ENCODE measurements at places on chromosomes 1 and 21.

GRCh38 chr1:112337028-112337531, 58.9 kb upstream of the CTTNBP2NL start:
- DNase-seq: no peak

GRCh38 chr21:45022736-45023135, 51.6 kb upstream of the ADARB1 start:
- DNase-seq: no peak

- no peak for DNase-seq
Observed at GRCh38 chr21:46544003-46544402, 60.9 kb downstream of the S100B start.

DNA sequence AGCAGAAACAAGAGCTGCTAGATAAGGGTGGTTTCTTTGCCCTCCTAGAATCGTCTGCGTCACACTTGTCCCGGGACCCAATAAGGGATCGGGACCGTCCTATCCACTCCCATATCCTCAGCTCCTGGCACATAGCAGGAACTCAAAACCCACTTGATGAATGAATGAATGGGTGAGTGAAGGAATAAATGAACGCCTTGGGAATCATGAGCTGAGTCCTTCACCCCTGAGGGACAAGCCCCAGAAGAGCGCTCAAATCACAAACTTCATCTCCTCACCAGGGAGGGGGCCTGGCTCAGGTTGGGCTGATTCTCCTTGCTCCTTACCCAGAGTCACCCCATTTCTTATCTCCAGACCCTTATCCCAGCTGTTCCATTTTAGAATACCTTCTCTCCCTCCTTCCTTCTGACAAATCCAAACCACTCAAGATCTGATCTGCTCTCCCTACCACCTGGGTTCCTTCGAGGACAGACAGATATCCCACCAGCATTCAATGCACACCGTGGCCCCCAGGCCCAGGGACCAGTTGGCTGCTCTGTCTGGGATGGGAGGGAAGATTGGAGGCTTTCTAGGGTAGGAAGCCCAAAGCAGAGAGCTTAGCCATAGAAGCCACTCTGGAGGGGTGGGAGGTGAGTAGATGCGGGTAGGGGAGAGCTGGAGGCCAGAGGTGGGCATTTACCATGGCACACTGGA, 643 bp upstream of the MOB3C start:
- no peak for DNase-seq

- no peak for DNase-seq
Observed at GRCh38 chr1:226202246-226202645, 15.7 kb upstream of the ACBD3 start.
